ENCODE measurements at places on chromosomes 7 and 10.

DNA sequence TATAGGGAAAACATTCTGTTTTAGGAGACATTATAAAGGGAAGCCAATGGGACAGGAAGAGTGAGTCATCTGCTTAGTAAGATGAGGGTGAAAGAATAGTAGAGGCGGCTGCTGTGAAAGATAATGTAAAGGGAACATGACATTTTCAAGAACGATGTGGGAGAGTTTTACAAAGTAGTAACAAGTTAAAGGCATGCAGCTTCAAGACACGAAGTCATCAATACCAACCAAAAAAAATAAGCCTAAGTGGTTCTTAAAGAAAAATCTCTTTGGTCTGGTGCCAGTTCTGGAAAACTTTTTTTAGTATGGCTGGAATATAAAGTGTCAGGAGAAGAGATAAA lies 6.1 kb downstream of the GSTO1 start:
- DNase-seq: no peak

DNA sequence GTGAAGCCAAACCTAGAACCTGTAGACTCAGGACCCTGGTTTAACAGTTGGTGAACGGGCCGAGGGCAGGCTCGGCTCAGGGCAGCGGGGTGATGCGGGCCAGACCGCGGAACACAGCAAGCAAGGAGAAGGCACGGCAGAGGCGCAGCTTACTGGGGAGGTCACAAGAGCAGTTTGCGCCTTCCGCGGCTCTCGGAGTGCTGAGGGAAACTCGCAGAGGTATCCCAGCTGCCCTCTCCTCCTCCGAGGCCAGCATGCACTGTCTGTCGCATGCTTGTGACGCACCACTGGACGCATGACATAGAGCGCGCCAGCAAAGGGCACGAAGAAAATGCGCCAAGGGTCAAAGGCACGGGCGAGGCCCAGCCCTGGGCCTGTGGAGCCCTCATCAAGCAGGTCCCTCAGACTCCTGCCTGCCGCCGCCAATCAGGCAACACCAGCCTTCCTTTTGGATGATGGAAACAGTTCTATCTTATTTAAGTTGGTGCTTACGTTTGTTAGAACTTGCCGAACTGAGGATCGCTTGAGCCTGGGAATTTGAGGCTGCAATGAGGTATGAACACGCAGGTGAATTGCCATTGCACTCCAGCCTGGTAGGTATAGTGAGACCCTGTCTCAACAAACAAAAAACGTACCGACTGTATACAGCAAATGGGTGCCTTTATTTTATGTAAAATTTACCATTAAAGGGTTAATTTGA lies 574.3 kb upstream of the GHITM start:
- no peak for DNase-seq

DNA sequence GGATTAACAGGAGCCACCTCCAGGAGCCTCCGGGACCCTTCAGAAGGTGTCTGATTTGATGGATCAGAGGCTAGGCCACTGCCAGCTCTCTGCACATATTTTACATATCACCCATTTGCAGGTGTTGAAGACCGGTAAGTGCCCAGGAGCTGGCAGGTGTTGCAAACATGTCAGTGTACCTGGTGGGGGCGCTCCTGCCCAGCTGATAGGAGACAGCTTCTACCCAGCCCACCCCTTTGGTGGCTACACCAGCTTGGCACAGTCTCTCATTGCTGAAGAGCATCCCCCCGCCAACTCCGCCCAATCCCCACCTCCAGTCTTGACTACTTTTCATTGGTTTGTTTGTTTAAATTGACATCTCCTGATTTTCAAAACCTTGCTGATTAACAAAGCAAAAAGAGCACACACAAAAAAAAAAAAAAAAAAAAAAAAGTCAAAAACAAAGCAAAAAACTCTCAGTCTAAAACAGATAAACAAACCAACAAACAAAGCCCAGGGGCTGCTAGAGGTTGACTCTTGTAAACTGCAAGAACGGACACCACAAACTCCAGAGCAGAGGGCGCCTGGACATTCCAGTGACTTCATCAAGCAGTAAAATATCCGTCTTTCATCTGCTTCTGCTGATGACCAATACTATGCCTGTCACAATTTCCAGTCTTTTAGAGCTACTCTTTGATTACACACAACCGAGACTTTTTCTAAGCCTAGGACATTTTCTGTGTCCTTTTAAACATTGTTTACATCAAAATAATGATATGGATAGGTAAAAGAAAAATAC lies 275.3 kb downstream of the NRG3 start:
- DNase-seq: no peak

DNA sequence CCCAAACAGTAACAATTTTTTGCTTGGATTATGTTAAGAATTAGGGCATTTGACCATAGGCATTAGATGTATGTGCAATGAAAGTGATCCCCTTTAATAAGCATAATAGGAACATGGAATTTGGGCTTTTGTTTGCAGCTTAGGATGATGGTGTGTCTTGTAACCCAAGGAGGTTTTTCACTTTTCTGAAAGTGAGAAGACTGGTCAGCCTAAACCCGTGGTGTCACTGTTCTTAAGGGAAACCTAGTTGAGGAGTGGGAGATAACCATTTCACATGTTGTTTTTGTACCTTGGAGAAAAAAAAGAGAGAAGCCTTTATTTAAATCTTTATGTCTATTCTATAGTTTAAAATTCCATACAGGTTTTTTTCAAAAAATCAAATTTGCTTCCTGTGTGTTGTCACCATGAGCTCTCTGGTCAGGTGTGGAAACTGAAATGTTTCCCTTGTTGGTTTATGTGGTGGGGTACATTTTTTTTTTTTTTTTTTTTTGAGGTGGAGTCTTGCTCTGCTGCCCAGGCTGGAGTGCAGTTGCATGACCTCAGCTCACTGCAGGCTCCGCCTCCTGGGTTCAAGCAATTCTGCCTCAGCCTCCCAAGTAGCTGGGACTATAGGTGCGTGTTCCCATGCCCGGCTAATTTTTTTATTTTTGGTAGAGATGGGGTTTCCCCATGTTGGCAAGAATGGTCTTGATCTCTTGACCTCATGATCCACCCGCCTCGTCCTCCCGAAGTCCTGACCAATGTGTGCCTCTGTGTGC lies 7.7 kb downstream of the CCM2 start:
- DNase-seq: no peak

- DNase-seq: no peak
Observed at GRCh38 chr10:58674251-58674650, 161.6 kb downstream of the BICC1 start.

- no peak for DNase-seq
Observed at GRCh38 chr7:100430493-100431285, 1.1 kb downstream of the MEPCE start.

DNA sequence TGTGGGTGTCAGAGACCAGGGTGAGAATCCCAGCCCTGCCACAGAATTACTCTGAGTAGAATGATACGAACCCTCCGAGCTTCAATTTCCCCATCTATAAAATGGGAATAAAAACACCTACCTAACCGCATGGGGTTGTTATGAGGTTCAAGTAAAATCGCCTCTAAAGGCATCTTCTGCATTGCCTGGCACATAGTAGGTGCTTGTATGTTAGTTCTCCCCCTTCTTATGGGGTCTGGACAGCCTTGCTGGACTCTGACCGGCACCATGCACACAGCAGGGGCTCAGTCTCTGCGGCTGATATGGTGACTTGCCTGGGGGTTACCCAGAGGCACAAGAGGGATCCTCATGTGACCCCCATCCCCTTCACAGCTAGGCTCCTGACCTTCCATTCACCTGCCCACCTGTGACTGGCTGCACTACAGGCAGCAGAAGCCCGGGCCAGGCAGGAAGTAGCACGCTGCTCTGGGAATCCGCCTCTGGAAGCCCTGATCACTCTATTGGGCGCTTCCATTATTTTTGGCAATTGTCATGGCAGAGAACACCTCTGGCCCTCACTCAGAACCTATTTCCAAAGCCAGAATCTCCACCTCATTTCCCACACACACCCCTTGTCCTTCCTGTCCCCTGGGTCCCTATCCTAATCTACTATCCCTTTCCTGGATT lies 6.0 kb downstream of the SH3PXD2A start:
- no peak for DNase-seq

- DNase-seq: no peak
Observed at GRCh38 chr10:1217237-1217587, 161.0 kb downstream of the WDR37 start.
